ENCODE measurements at places on chromosomes 5 and 9.

- no peak for DNase-seq
Observed at GRCh38 chr9:120098584-120098983, 481.4 kb downstream of the CDK5RAP2 start.

DNA sequence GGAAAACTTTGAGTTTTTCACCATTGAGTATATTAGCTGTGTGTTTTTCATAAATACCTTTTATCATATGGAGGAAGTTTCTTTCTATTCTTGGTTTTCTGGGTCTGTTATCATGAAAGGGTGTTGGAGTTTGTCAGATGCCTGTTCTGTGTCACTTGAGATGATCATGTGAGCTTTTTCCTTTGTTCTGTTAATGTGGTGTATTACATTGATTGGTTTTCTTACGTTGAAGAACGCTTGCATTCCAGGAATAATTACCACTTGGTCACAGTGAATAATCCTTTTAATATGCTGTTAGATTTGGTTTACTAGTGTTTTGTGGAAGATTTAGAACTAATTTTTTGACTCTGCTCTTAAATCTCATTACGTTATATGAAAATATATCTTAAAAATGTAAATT lies 7.8 kb downstream of the PLEKHG4B start:
- DNase-seq = no peak

- DNase-seq = no peak
Observed at GRCh38 chr5:150122536-150123481, 32.8 kb downstream of the PDGFRB start.

GRCh38 chr5:115480271-115480670 lies 64.3 kb downstream of the FEM1C start:
- no peak for DNase-seq

GRCh38 chr9:70609542-70610286 lies 195.3 kb upstream of the KLF9 start:
- no peak for DNase-seq

GRCh38 chr5:141363952-141364660 lies at the start of gene PCDHGA5:
Gene PCDHGA5, plus strand, starts transcription at chr5:141364162. Its CDS starts 169 bp downstream, at chr5:141364331.
- DNase-seq = no peak

DNA sequence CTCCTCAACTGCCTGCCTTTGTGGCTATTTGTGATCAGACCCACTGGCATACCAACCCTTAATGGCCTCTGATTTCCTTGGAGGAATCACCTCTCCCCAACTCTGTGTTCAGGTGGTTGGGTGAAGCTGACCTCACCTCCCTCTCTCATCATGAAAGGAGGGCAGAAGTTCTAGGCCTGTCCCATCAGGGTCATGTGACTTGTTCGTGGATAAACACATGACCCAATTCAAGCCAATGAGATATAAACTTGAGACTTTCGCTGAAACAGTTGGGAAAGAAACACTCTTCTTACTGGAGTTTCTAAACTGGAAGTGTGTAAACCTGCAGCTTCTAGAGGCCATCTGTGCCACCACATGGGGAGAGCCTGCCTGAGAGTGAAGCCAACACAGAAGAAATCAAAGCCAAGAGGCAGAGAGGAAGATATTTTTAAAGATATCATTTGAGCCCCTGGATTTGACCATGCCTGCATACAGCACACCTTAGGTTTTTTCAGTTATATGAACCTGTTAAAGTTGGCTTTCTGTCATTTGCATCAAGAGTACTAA lies 5.8 kb downstream of the GABBR2 start:
- DNase-seq = no peak

- no peak for DNase-seq
Observed at GRCh38 chr5:7754997-7755596, 95.8 kb downstream of the CFAP90 start.

DNA sequence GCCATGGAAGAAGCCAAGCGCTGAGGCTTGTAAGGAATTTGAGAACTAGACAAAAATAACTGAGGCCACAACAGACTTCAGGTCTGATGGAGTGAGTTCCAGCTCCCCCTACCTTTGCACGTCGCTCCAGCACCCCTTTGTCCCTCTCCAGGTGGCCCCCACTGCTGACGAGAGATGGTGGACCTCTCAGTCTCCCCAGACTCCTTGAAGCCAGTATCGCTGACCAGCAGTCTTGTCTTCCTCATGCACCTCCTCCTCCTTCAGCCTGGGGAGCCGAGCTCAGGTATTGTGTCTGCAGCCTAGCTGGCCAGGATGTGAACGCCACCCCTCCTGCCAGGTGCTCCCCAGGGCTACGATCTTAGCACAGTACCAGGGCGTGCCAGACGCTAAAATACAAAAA lies 5.2 kb downstream of the BTNL9 start:
- DNase-seq = no peak

GRCh38 chr9:73595036-73595545 lies 443.4 kb downstream of the ANXA1 start:
- no peak for DNase-seq

DNA sequence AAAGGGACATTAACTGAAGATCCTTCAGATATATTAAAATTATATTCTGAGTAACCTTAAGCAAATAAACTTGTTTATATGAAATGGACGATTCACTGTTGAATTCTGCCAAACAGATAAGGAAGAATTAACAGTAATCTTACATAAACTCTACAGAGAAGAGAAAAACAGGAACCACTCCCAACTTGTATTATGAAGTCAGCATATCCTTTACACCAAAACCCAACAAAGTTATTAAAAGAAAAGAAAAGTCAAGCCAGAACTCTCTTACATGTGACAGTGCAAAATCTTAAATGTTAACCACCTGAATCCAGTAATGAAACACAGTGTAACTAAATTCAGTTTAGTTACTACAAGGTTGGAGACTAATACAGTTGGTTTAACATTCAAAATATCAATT lies 185.8 kb downstream of the DEPDC1B start:
- DNase-seq = no peak
